ENCODE measurements at places on chromosomes 6 and 20. TPM values are rescaled to one million over a fixed set of nuclear protein-coding genes. Genes with fewer than 3 reads are reported as not detected.

DNA sequence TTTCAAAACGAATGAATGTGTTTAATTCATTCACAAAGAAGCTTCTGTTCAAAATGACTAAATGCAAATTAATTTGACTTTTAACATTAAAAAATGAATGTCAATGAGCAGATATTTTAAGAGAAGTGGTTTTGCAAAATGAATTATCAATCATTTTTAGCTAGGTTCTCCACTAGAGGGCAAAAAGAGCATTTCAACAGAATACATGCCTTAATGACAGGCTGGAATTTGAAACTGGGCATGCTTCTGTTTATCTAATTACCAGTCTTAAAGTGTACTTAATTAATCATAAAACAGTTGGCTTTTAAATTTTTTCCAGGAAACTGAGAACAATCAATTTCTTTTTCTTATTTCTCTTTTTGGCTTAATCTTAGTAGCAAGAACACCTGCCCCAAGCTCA, 63.8 kb upstream of the TINAG start:
- DNase-seq: no peak

- no peak for DNase-seq
Observed at GRCh38 chr6:92479831-92480230, 939.5 kb downstream of the EPHA7 start.

DNA sequence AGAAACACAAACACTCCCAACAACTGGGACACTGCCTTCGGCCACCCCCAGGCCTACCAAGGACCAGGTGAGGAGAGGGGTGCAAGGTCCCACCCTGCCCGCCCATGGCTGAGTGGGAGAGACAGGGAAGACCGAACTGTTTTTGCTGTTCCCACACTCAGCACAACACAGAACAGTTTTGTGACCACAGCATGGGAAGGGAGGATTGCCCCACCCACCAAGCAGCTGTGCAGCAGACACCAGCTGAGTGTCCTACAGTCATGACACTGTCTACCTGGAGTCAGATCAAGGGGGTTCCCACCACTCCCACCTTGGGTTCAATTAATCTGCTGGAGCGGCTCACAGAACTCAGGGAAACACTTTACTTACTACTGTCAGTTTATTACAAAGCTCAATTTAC, 73.9 kb downstream of the SNX9 start:
- no peak for DNase-seq

- no peak for DNase-seq
Observed at GRCh38 chr6:136921381-136921935, 643 bp upstream of the SLC35D3 start.

- no peak for DNase-seq
Observed at GRCh38 chr6:42618686-42619085, 54.9 kb downstream of the UBR2 start.

- DNase-seq: no peak
Observed at GRCh38 chr6:143375022-143375585, 75.4 kb downstream of the ADAT2 start.

DNA sequence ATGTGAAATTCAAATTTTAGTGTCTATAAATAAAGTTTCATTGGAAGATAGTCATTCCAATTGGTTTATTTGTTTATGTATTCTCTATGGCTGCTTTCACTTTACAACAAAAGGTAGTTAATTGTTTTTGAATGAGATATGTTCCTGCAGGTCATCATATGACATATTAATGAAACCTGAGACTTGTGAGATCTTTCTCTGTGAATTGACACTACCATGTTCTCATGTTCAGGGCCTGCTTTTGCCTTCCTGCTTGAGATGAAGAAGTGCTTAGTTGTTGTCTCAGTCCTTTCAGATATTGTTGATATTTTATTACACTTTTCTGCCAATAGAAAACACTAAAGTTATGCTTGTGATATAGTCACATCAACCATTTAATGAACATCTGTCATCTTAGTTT, 132.5 kb downstream of the UTRN start:
- no peak for DNase-seq

DNA sequence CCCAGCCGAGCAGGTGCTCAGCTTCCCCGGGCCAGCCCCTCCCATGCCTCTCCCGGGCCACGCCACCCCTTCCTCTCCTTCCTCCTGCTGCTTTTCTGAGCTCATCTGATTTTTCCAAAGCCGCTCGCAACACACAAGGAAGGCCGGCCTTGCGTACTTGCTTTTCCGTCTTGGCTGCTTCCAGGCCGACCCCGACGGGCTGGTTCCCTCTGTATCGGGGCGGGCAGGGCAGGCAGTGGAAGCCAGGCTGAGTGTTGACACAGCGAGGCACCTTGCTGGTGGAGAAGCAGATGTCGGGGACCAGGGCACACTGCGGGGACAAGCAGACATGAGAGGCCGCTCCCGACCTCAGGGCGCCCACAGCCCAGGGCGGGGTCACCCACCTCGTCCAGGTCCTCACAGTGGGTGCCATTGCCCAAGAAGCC, 21.1 kb downstream of the THBS2 start:
- no peak for DNase-seq

DNA sequence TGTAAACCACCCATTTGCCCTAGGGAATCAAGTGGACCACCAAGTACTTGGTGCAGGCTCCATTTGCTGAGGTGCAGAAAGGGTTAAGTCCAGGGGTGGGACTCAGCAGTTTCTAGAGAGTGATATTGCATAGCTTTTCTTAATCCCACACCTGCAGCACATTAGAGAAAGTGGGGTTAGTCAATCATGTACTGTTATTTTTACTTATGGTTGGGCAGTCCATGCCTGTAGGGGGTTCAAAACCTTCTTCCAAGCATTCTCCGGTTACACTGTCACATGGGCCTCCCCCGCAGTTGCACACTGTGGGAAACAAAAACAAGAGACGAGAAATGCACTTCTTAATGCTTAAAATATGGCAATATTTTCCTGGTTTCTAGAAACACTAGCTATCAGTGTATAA, 65.5 kb downstream of the LAMA4 start:
- DNase-seq: no peak

The PRDM13 gene
- not detected for total RNA-seq

The CRYBG1 gene
- 1.7 TPM for total RNA-seq

Data from cardiac septum (tissue), 1 donor.